Neural crest cell (in vitro differentiated cells): ENCODE measurements at places on chromosomes 13 and 19.

- no peak for DNase-seq
- H3K27me3 ChIP-seq: no peaks in the 10 kb centered on the region
- H3K36me3 ChIP-seq: peaks cover 11% of the 10 kb centered on the region
- H3K4me3 ChIP-seq: no peak overlapping the region
These were observed 16.5 kb upstream of the NDUFS7 start for GRCh38 chr19:1366899-1367870.

DNA sequence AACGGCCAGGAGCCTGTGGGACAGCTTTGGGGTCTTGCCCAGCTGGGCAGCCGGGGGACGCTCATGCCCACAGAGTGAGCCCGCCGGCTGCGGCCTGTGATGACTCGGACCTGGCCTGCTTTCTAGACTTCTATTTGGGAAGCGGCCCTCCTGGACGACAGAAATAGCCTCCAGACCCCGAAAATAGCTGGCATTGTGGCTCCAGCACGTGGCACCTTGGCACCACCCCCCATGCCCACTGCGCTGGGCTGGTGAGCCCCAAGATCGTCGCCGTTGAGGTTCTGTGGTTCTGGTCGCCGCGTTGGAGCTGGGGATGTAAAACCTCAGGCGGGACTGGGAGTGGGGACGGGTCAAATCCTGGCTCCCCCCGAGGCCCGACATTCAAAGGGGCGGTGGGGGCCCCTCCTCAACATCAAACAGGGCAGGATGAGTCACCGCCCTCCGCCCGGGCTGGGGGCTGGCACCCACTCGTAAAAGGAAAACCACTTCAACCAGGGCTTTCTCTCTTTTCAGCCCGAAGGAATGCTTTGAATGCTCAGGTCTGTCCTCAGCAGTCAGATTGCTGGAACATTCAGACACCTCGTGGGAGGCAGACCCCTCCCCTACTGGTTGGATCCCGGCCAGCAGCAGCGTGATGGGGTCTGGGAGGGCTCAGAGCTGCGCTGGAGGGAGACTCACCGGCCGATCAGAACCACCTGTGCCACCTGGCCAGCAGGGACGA, 42.1 kb downstream of the GADD45B start:
- no peak overlapping the region for H3K4me3 ChIP-seq
- no peak for DNase-seq
- H3K27me3 ChIP-seq: no peaks in the 10 kb centered on the region
- H3K36me3 ChIP-seq: peaks cover 2% of the 10 kb centered on the region
- no peak overlapping the region for H3K27ac ChIP-seq
- H3K4me1 ChIP-seq: peaks cover 7% of the 10 kb centered on the region

DNA sequence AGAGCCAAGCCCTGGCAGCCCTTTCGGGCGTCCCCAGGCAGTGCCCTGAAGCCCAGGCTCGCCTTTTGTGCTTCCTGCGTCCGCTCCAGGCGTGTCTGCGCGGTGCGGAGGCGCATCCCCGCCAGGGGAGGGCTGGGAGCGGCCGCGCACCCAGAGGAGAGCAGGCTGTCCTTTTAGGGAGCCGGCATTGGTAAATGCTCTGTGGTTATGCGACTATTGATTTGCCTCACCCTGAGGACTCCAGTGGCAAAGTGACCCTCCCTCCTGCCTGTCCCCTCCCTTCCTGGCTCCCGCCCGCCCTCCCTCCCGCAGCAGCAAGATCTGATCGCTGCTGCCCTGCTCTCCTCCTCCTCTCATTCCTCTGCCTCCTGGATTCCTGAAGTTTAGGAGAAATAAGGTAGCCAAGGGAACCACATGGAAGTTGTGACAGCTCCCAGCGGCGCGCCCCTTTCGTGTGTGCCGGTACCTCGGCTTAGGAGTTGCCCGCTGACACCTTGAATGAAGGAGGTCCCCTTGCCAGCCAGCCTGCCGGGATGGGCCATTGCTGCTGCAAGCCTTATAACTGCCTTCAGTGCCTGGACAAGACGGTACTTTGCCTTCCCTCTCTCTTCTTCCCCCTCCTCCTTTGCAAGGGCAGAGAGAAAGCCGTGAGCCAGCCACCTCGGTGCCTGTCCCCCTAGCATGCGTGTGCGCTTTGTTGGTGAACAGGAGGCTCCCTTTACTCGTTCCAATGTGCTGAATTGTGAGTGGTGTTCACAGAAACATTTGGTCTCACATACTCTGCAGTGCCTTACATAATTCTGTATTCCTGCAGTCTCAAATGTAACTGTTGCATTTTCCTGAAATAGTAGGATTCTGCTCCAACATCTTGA, 166.9 kb downstream of the SLC7A1 start:
- H3K36me3 ChIP-seq: no peaks in the 10 kb centered on the region
- DNase-seq: peak; percentile 22
- H3K4me1 ChIP-seq: peaks cover 8% of the 10 kb centered on the region
- no peak overlapping the region for H3K27ac ChIP-seq

GRCh38 chr19:5098646-5099045, 129.7 kb downstream of the KDM4B start:
- no peak overlapping the region for H3K27ac ChIP-seq
- H3K4me1 ChIP-seq: peaks cover 10% of the 10 kb centered on the region
- H3K4me3 ChIP-seq: no peak overlapping the region
- DNase-seq: no peak

DNA sequence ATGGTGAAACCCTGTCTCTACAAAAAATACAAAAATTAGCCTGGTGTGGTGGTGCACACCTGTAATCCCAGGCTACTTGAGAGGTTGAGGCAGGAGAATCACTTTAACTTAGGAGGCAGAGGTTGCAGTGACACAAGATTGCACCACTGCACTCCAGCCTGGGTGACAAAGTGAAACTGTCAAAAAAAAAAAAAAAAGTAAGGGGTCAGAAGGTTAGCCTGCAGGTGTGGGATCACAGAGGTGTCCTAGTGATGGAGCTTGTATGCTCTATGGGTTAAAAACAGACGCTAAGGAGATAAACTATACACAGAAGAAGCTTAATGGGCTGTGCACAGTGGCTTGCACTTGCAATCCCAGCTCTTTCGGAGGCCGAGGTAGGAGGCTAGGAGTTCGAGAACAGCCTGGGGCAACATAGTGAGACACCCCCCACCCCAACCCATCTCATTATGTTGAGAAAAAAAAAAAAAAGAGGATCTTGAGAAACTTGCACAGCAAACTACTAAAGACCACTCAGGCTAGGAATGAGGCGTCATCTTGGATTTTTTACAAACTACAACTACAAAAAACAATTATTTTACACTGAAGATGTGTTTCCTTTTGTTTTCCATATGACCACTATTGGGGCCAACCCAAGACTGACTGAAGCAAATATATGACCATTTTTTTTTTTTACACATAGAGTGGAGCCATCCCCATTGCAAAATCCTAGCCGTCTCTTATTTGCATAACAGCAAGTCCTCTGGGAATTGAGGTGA, 7.9 kb downstream of the FOSB start:
- peaks cover 18% of the 10 kb centered on the region for H3K4me1 ChIP-seq
- H3K27ac ChIP-seq: no peak overlapping the region
- H3K4me3 ChIP-seq: peak overlapping the region; percentile 9
- H3K27me3 ChIP-seq: peaks cover 64% of the 10 kb centered on the region

- DNase-seq: peak; percentile 95
- H3K36me3 ChIP-seq: peaks cover 21% of the 10 kb centered on the region
- peak overlapping the region; percentile 95 for H3K27ac ChIP-seq
- peaks cover 11% of the 10 kb centered on the region for H3K27me3 ChIP-seq
- peaks cover 56% of the 10 kb centered on the region for H3K4me1 ChIP-seq
These were observed 720 bp upstream of the HNRNPL start for GRCh38 chr19:38850436-38850975.
